CD4-positive, alpha-beta T cell treated with Interleukin-6 at 100 ng/mL for 8 hours (primary cell): ENCODE measurements at places on chromosomes 6 and 20.

GRCh38 chr6:153538491-153538890, 407.4 kb upstream of the RGS17 start:
- DNase-seq: no peak

DNA sequence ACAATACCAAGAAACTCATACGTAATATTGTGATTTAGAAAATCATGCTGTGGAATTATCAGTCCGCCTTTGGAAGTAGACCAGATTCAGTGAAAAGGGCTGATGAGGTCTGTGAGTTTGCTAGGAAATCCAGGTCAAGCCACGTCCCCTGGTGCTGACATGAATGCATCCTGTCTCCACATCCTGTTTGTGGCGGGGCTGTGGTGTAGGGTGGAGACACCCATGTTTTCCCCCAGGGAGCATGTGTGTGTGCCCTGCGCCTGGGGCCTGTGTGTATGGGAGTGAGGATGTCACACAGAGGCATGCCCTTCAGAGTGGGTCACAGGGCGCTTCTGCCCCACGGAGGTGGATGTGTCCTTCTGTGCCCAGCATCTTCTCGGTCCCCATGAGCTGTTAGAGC, 109.1 kb downstream of the SASH1 start:
- peak; percentile 30 for DNase-seq

DNA sequence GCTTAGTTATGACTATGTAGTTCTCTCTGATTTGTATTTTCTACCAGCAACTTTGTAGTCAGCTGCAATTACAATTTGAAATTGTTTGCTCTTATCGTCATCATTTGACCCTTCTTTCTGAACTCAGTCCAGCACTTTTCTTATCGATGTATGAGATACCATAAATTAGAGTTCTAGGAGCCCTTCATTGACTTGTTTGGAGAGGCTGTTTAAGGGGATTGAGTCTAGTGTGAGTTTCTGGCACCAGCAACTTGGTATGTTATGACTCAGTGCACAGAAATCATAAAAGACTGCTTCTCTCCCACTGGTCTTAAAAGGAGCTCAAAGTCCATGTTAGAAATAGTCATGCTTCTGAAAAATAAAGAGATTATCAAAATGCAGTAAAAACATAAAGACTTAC, 190.3 kb downstream of the TENT5A start:
- DNase-seq: no peak

GRCh38 chr6:163485388-163485851, 70.9 kb downstream of the QKI start:
- DNase-seq: no peak

DNA sequence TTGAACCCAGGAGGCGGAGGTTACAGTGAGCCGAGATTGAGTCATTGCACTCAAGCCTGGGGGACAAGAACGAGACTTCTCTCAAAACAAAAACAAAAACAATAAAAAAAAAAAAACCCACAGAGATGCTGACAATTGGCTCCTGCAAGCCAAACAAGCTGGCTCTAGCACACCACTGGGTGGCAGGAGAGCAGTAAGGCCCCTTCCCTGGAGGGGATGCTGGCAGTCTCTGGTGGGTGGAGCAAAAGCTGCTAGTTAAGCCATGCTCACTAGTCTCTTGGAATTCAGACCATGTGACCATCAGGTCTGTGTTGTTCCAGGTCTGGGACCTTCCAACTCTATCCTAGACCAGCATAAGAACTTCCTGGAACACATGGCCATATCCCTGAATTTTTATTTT, 18.9 kb upstream of the DSN1 start:
- no peak for DNase-seq

DNA sequence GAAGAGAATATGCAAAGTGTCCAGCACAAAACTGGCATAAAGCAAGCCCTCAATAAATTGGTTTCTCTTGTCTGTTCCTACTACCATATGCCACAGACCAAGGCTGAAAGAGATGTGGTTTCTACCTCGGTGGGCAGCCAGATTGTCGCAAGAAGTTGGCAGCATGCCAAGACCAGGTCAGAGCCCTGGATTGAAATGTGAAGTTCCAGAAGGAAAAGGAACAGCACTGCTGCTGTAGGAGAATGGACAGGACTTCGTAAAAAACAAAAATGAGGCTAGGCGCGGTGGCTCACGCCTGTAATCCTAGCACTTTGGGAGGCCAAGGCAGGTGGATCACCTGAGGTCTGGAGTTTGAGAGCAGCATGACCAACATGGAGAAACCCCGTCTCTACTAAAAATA, 22.1 kb downstream of the MRPL14 start:
- DNase-seq: no peak

DNA sequence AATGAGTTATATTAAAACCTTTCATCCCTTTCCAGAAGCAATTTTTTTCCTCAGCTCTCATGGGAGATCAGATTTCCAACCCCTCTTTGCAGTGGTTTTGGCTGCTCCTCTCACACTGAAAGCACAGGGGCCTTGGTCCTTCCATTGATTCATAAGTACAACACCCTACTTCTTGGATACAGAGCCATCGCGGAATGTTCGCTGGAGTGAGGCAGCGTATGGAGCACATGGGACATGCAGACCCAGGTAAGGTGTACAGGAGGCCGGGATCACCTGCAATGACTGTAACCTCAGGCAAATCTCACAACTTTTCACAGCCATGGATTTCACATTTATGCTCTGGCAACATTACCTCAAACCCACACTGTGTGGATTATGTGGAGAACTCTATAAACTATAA, 75.2 kb upstream of the HEY2 start:
- DNase-seq: no peak

DNA sequence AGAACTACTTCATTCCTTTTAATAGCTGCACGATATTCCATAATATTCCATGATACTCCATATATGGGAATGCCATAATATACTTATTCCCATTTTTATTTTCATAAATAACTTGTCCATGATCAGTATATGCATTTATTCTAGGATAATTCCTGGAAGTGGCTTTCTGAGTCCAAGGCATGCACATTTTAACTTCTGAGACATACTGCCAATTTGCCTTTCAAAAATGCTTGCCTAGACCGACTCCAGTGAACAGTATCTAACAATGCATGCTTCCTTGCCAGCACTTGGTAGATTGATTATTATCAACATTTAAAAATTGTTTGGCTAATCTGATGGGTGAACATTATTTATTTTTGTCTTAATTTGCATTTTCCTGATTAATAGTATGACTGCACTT, 54.0 kb downstream of the SPTLC3 start:
- no peak for DNase-seq

GRCh38 chr20:24337551-24337950, 131.9 kb upstream of the SYNDIG1 start:
- DNase-seq: no peak

DNA sequence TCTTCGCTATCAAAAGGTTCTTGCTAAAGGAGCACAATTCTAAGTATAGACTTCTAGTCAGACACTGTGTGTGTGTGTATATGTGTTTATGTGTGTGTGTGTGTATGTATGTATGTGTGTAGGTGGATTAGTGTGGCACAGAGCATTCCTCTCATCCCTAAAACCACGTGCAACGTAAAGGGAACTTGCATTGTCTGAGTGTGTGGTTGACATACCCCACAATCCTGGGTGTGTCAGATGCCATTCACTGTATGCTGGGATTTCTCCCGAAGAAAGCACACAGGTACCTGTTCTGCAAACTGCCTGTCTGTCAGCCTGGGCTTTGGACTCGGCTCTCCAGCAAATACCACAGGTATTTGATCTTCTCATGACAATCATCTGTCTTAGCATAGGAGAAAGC, 42.3 kb upstream of the TBC1D7 start:
- DNase-seq: no peak

DNA sequence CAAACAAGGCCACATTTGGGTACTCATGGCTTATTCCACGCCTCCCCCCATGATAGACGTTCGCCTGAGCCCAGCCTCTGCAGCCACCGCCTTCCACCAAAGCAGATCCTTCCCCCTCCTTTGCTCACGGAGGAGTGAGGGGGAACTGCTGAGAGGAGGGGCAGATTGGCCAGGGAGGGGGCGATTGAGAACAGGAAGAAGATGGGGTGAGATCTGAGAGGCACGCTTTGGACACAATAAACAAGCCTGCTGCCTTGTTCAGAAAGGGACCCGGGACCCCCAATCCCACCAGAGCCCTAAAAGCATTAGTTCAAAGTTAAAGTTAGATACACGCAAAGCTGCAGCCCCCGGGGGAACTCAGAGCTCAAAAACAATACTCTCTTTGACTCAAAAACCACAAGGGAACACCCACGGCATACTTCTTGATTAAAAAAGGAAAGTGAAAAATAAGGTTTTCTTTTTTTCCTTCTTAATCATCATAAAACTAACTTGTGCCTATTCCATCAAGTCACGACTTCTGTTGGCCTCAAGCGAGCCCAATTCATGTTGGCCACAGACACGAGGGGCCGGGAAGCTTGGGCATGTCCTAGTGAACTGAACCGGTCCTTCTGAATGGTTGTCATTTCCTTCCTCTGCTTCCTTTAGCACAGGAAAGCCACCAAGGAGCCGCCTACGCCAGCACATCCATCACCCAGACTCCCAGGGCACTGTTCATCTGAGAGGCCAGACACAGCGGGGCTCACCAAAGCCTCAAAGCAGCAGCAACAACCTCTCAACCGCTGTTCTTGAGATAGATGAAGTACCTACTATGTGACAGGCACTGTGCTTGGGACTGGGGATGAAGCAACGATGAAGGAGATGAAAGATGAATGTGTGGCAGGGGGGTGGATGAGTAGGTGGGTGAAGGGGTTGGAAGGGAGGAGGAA, 44.7 kb downstream of the NFATC2 start:
- DNase-seq: peak; percentile 33

DNA sequence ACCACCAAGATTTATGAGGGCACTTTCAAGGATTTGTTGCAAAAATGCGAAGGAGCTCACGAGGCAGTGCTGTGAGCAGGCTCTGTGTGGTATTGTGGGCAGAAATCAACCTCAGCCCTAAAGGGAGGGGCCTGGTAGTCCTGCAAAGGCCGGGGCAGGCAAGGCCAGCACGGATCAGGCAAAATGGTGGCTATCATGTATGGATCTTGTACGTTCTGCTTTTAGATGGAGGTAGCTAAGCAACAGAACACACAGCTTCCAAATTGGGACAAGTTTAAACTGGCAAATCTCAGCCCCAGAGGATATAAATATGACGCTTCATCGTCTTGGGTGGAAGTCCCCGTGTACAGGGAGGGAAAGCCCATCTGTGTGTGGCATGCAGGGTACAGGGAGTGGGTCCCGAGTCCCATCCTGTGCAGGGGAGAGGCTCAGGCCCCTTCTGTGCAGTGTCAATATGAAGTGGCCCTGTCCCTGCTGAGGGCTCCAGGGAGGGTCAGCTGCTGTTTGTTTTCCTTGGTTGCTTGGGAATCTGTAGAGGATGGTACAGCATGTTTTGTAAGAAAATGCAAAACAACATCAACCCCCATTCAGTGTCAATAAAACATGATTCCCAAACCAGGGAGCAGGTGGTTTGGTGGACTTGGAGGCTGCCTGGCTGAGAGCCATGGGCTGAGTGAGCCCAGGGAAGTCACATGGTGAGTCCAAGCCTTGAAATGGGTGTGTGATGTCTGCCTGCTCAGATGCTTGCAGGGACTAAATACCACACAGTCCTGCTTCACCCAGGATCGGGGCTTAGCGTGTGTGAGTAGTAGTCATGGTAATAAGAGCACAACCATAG, 113.0 kb downstream of the SYCP2 start:
- no peak for DNase-seq

DNA sequence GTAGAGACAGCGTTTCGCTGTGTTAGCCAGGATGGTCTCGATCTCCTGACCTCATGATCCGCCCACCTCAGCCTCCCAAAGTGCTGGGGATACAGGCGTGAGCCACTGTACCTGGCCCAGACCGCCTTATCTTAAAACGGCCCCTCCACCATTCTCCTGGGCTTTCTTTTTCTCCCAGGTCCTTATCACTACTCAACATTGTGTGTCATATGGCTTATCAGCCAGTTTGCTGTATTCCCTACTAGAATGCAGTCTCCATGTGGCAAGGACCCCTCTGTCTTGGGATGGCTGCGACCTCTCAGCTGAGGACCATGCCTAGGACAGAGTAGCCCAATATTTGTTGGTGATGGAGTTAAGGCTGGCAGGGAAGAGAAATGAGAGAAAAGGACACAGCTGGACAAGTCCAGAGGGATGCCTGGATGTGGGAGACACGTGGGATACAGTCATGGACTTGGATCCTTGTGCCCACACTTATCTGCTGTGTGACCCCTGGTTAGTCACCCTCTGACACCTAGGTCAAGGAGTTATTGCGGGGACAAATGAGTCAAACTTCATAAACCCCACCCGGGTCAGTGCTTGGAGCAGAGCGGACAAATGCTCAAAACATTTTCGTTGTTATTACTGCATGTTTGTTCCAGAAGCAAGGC, 24.0 kb downstream of the ADA start:
- DNase-seq: no peak

GRCh38 chr6:10557913-10558312, 36.8 kb downstream of the GCNT2 start:
- no peak for DNase-seq

- DNase-seq: no peak
Observed at GRCh38 chr6:149111556-149112115, 205.9 kb upstream of the TAB2 start.

GRCh38 chr6:79526897-79527296, 10.3 kb downstream of the LCA5 start:
- no peak for DNase-seq
